Ovary (tissue), 10 donors: ENCODE measurements at places on chromosomes 2 and 18. TPM values are rescaled to one million over a fixed set of nuclear protein-coding genes. Genes with fewer than 3 reads are reported as not detected.

The PRKAG3 gene
- 0.11 TPM for total RNA-seq

The VSNL1 gene
- 9.4 TPM for total RNA-seq

The NRBP1 gene
- total RNA-seq, result 92.4 TPM

The GPR55 gene
- total RNA-seq, result not detected

The LIPG gene
- total RNA-seq, result 0.46 TPM

- no peak overlapping the region for H3K27ac ChIP-seq
- no peaks in the 10 kb centered on the region for H3K4me1 ChIP-seq
- no peaks in the 10 kb centered on the region for H3K27me3 ChIP-seq
- DNase-seq, result no peak
- no peak overlapping the region for H3K4me3 ChIP-seq
- no peaks in the 10 kb centered on the region for H3K36me3 ChIP-seq
Observed at GRCh38 chr2:118970396-118971135, 28.6 kb downstream of the MARCO start.

DNA sequence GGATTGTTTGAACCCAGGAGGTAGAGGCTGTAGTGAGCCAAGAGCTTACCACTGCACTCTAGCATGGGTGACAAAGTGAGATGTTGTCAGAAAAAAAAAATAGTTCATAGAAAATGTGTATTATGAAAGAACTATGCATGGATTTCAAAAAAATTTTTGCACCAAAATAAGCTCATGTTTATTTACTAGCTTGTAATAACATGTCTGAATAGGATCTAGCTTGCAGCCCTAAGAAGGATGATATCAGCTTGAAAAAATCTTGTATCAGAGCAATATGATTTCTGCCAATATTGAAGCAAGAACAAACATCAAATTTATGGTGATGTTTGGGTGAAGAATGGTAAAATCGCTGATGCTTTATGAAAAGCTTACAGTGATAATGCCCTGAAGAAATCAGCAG is 97.0 kb upstream of the RFX8 start:
- no peak overlapping the region for H3K27ac ChIP-seq
- no peaks in the 10 kb centered on the region for H3K27me3 ChIP-seq
- no peak overlapping the region for H3K4me3 ChIP-seq
- no peaks in the 10 kb centered on the region for H3K4me1 ChIP-seq
- H3K36me3 ChIP-seq, result no peaks in the 10 kb centered on the region

The LINC00305 gene
- not detected for total RNA-seq

- H3K36me3 ChIP-seq, result no peaks in the 10 kb centered on the region
- H3K27ac ChIP-seq, result no peak overlapping the region
- DNase-seq, result no peak
- H3K27me3 ChIP-seq, result no peaks in the 10 kb centered on the region
- H3K4me3 ChIP-seq, result no peak overlapping the region
Observed at GRCh38 chr2:232901736-232902578, 31.9 kb downstream of the SNORC start.

The EVX2 gene
- not detected for total RNA-seq

- H3K4me3 ChIP-seq, result no peak overlapping the region
- no peak for DNase-seq
- H3K27me3 ChIP-seq, result no peaks in the 10 kb centered on the region
- no peaks in the 10 kb centered on the region for H3K4me1 ChIP-seq
Observed at GRCh38 chr2:13919981-13920382, 712.5 kb upstream of the LRATD1 start.

DNA sequence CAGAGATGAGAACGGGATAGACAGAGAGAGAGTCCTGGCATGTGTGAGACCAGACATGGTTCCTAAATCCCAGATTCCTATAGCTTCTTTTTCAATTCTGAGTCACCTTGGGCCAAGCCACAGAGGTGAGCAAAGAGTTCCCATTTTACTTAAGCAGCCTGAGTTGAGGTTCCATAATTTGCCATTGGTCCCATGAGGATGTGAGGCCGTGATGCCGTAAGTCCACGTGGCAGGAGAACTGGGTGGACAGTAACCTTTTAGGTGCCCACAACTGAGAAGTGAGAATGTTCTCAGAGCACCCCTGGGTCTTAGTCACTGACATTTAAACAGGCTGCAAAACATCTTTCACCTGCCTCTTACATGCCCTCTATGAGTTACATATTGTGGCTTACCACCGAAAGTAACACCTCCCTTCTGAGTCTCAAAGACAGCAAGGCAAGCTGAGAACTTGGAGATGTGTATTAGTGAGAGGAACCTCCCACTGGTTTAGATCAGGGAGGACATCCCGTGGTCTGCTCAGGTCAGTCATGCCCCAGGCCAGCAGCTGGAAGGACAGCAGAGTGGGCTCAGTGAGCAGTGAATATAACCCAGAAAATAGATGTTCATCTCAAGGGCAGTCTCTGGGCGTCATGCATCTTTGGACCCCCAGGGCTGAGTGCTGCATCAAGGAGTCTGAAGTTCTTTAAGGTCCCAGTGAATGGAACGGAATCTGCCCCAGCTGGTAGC is 127.9 kb upstream of the LGALSL start:
- no peak overlapping the region for H3K27ac ChIP-seq
- DNase-seq, result no peak
- no peak overlapping the region for H3K4me3 ChIP-seq
- no peaks in the 10 kb centered on the region for H3K36me3 ChIP-seq
- no peaks in the 10 kb centered on the region for H3K27me3 ChIP-seq

DNA sequence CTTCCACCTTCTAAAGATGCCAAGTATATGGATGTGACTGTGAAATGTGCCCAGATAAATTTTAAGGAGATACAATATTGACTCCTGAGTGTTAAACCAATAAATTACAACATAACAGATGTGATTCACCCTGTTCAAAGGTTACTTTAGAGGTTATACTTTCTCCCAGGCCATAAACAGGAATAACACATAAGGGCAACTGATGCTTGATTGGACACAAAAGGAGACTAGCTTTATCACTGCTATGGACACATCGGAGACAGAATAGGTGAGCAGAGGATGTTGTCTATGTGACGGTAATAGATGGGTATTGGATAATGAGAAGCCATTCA is 31.9 kb upstream of the SLC25A52 start:
- H3K4me1 ChIP-seq, result no peaks in the 10 kb centered on the region
- DNase-seq, result no peak
- no peak overlapping the region for H3K27ac ChIP-seq

DNA sequence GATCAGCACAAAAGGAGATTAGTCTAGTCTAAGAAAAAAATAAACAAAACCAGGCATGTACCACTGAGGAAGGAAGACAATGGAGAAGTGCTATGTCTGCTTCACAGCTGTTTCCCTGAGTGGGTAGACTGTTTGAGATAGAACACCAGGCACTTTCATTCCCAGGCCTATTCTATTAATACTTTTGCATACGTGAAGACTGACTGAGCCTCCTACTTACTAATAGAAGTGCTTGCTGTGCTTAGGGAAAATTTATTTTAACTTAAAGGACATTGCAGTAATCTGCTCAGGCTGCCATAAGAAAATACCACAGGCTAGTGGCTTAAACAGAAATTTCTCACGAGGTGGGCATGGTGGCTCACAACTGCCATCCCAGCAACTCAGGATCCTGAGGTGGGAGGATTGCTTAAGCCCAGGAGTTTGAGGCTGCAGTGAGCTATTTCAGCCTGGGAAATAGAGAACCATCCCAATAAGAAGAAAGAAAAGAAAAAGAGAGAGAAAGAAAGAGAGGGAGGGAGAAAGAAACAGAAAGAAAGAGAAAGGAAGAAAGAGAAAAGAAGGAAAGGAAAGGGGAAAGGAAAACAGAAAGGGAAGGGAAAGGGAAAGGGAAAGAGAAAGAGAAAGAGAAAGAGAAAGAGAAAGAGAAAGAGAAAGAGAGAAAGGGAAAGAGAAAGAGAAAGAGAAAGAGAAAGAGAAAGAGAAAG is 33.0 kb downstream of the CMPK2 start:
- H3K4me3 ChIP-seq, result no peak overlapping the region
- no peaks in the 10 kb centered on the region for H3K4me1 ChIP-seq
- H3K27me3 ChIP-seq, result no peaks in the 10 kb centered on the region
- H3K36me3 ChIP-seq, result no peaks in the 10 kb centered on the region

The SLC9A4 gene
- total RNA-seq, result not detected

The IL36A gene
- total RNA-seq, result not detected

DNA sequence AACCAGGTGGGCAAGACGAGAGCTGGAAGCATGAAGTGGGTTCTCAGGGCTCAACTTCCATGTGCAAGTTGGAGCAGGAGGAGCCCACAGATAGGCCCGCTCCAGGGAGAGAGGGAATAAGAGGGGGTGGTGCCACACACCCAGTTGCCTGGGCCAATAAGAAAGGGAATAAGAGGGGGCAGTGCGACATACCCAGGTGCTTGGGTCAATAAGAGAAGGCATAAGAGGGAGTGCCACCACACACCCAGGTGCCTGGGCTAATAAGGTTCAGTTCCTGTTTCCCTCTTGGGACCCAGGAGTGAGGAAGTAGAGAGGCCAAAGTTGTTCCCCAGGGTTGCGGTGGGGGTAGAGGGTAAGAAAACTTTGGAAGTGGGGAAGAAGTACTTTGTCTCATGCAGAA is 127.5 kb downstream of the LAMA3 start:
- H3K36me3 ChIP-seq, result no peaks in the 10 kb centered on the region
- H3K4me1 ChIP-seq, result peaks cover 6% of the 10 kb centered on the region
- no peak overlapping the region for H3K4me3 ChIP-seq

- H3K4me3 ChIP-seq, result peak overlapping the region; percentile 31
- no peak overlapping the region for H3K27ac ChIP-seq
- H3K27me3 ChIP-seq, result no peaks in the 10 kb centered on the region
- no peaks in the 10 kb centered on the region for H3K36me3 ChIP-seq
Observed at GRCh38 chr2:40488927-40489677, 37.2 kb upstream of the SLC8A1 start.

DNA sequence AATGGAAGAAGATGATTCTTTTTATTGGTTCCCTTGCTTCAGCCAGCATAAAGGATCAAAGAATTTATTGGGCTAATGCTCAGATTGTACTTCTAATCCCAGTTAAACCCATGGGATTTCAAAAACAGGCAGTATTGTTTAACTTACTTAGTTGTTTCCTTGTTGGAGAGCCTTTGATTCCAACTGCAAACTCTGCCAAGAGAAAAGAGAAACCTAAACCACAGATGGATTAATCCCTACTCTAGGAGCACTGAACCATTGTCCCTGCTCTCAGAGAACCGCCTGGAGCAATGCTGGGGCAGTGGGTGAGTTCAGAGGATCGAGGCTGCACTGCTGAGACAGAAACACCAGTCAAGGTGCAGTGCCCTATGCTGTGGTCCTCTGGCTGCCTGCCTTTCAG is 44.9 kb upstream of the SIGLEC15 start:
- no peak overlapping the region for H3K4me3 ChIP-seq
- H3K27me3 ChIP-seq, result no peaks in the 10 kb centered on the region
- no peak overlapping the region for H3K27ac ChIP-seq
- H3K4me1 ChIP-seq, result no peaks in the 10 kb centered on the region
- no peaks in the 10 kb centered on the region for H3K36me3 ChIP-seq

DNA sequence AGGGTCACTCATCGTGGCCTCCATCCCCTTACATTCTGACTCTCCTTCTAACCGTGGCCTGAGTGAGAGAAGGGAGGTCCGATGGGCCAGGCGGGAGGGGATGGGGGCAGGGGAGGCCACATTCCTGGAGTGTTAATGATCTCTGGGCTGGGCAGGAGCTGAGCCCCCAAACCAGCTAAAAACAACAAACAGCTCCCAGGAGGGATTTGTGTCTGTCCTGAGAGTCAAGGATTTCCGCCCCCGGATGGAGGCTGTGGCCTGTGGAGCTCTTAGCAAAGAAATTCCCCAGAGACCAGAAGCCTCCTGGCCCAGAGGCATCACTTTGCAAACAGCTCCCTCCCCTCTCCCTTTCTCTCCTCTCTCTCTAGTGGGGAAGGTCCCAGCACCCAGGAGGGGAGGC is 23.5 kb downstream of the EMX1 start:
- H3K4me3 ChIP-seq, result no peak overlapping the region
- H3K4me1 ChIP-seq, result peaks cover 4% of the 10 kb centered on the region
- no peaks in the 10 kb centered on the region for H3K36me3 ChIP-seq

The GPAT2 gene
- 8.0 TPM for total RNA-seq

The LIMS4 gene
- 8.7 TPM for total RNA-seq
